ENCODE measurements at places on chromosomes 12 and 14. TPM values are rescaled to one million over a fixed set of nuclear protein-coding genes. Genes with fewer than 3 reads are reported as not detected.

Gene TCTN1
- 17.9 TPM for polyA plus RNA-seq

Gene GLIPR1L1
- 0.05 TPM for polyA plus RNA-seq

Gene MLEC
- 18.5 TPM for polyA plus RNA-seq

Gene FLVCR2
- polyA plus RNA-seq = 5.7 TPM

Gene VWF
- 33.8 TPM for polyA plus RNA-seq

Gene TSHR
- 10.3 TPM for polyA plus RNA-seq

Gene CDKN1B
- polyA plus RNA-seq = 103 TPM

Gene TPH2
- polyA plus RNA-seq = 0.07 TPM

Gene LGMN
- 230 TPM for polyA plus RNA-seq

Gene KRT75
- polyA plus RNA-seq = 6.8 TPM
